ENCODE measurements at places on chromosomes 2 and 18. TPM values are rescaled to one million over a fixed set of nuclear protein-coding genes. Genes with fewer than 3 reads are reported as not detected.
A peak's percentile ranks its signal among the peaks of the same experiment; 100 is the strongest.

GRCh38 chr2:48568547-48568946 is 38.6 kb downstream of the STON1 start:
- no peaks in the 10 kb centered on the region for H3K36me3 ChIP-seq
- H3K27ac ChIP-seq: no peak overlapping the region
- no peak for DNase-seq
- no peaks in the 10 kb centered on the region for H3K27me3 ChIP-seq
- no peak overlapping the region for H3K4me3 ChIP-seq
- no peaks in the 10 kb centered on the region for H3K4me1 ChIP-seq

DNA sequence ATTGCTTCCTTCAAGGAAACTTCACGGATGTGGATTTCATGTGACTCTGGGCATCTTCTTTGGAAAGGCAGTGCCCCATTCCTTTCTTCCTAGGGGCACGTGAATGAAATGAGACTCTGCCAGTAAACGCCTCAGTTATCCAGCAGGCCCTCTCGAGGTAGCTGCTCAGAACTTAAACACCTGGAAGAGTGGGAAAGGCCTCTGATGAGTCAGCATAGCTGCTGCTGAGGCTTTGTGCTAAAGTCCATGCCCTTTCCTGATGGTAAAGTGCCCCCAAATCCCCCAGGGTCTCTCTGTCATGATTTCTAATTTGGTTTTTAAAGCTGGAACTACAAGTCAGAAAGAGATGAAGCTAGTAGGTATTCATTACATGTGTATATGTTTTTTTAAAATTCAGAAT is 3.8 kb downstream of the SLC1A4 start:
- H3K4me3 ChIP-seq: no peak overlapping the region
- no peak overlapping the region for H3K27ac ChIP-seq
- H3K36me3 ChIP-seq: no peaks in the 10 kb centered on the region
- peaks cover 6% of the 10 kb centered on the region for H3K4me1 ChIP-seq
- H3K27me3 ChIP-seq: no peaks in the 10 kb centered on the region

DNA sequence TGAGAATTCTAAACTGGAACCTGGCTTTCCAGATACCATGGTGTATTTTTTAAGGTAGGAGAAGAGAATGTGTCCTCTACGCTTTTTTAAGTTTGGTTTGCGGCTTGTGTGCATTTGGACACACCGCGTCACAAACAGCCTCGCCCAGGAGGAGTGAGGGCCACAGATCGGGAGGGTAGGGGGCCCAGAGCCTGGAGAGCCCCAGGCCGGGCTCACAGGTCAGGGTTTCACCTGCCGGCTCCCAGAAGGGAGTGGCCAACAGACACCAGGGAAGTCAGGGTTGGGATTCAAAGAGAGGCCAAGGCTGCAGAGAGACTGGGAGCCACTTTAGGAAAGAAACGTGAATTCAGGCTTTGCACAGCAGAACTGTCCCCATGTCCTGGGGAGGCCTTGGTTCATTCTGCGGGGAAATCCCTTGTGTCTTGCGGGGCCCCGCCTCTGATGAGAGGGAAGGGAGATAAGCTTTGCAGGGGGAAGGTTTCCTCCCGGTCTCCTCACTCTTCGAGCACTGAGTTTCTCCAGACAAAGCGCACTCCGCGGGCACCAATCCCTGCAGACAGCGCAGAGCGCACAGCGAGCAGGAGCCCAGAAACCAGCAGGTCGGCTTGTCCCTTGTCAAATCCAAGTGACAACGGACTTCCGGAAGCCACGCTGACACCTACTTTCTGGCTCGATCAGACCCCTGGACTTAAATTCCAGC is 2.0 kb upstream of the TUBB6 start:
- H3K27me3 ChIP-seq: no peaks in the 10 kb centered on the region
- H3K4me3 ChIP-seq: no peak overlapping the region
- no peak for DNase-seq
- peak overlapping the region; percentile 24 for H3K27ac ChIP-seq

DNA sequence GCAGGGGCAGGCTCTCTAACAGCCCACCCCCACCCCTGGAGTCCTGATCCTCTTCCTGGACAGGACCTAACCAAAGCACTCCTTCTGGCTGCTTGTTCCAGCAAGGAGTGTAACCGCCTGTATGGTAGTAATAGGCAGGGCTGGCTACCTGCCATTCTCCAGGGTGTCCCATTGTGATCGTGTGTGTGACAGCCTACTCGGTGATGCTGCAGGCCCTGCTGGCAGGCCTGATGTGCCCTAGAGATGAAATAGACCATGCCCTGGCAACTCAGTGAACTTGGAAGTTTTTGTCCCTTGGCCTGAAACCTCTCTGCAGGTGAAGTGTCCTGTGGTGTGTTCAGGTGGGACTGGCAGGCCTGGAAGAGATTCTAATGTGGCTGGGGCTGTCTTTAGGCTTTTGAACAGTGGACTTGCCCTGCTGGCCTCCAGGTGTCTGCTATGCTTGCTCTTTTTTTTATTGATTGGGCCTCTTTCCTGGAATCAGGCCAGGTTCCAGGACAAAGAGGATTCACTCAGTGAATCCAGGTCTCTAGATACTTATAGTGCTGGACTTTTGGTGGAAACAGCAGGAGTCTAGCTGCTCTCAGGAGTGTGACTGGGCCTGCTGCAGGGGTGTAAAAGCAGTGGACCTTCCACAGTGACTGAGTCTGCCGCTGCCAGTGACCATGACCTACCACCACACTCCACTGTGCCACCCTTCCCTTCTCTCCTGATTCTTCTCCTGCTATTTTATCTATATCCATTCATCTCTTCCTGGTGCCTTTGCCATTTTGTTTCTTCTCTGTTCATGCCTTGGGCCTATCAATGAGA is 132.1 kb downstream of the CTIF start:
- H3K27ac ChIP-seq: no peak overlapping the region
- no peak for DNase-seq
- H3K4me1 ChIP-seq: peaks cover 14% of the 10 kb centered on the region

GALNT14 gene
- not detected for total RNA-seq

MYO5B gene
- 28.3 TPM for total RNA-seq

- H3K4me1 ChIP-seq: no peaks in the 10 kb centered on the region
- H3K36me3 ChIP-seq: no peaks in the 10 kb centered on the region
- H3K27ac ChIP-seq: no peak overlapping the region
- H3K27me3 ChIP-seq: no peaks in the 10 kb centered on the region
- DNase-seq: no peak
Observed at GRCh38 chr2:5330961-5331360, 361.2 kb upstream of the SOX11 start.
